ENCODE measurements at places on chromosomes 7 and 10.

DNA sequence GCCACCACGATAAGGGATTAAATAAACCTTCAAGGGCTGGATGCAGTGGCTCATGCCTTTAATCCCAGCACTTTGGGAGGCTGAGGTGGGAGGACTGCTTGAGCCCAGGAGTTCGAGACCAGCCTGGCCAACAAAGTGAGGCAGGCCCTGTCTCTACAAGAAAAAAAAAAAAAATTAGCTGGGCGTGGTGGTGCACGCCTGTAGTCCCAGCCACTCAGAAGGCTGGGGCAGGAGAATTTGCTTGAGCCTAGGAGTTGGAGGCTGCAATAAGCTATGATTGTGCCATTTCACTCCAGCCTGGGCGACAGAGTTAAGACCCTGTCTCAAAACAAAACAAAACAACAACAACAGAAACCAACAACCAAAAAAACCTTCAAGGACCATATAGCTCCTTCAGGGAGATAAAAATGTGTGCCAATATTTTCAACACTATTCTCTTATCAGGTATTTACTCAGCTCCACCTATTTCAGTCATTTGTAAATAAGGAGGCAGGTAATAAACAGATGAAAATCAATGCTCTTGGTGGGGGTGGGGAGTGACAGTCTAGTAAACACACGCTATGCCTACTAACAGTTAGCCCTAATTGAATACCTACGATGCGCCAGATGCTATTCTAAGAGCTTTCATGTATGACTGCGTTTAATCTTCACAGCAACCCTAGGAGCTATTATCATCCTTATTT, 13.2 kb downstream of the BAIAP2L1 start:
- DNase-seq = no peak

DNA sequence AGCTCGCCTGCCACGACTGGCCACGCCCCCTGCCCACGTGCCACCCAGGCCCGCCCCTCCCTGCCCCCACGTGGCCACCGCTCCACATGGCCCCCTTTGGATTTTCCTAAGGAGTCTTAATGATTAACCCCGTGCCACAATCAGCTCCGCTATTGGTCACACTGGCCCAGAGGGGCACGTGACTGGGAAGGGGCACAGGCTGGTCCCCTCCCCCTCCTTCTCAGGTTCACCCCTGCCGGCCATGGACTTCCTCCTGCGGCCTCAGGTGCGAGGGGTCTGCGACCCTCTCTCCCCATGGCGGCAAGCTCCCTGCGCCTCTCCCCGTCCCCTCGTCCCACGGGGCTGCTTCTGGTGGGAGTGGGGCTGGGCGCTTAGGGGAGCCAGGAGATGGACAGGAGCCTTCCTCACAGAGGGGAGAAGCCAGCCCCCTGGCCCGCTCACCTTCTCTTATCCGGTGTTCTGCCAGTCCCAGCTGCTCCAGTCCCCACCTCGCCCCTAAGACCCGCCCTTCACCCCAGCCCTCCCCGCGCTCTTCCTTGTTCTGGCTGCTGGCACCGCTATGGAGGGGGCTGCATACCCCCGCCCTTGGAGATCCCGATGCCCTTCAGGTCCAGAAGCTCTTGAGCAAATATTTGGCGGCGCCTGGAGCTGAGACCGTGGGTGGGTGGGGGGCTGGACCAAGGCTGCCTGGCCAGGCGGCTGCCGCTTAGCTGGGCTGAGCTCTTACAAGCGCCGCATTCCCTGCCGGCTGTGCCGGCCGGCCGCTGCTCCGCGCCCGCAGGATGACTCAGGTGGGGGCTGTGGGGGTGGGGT, 3.2 kb downstream of the SLC4A2 start:
- peak; percentile 72 for DNase-seq

DNA sequence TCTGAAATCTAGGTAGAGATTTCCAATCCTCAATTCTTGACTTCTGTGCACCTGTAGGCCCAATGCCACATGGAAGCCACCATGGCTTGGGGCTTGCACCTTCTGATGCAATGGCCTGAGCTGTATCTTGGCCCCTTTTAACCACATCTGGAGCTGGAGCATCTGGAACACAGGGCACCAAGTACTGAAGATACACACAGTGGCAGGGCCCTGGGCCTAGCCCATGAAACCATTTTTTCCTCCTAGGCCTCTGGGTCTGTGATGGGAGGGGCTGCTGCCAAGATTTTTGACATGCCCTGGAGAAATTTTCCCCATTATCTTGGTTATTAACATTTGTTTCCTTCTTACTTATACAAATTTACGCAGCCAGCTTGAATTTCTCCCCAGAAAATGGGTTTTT, 39.1 kb downstream of the GCC1 start:
- no peak for DNase-seq

DNA sequence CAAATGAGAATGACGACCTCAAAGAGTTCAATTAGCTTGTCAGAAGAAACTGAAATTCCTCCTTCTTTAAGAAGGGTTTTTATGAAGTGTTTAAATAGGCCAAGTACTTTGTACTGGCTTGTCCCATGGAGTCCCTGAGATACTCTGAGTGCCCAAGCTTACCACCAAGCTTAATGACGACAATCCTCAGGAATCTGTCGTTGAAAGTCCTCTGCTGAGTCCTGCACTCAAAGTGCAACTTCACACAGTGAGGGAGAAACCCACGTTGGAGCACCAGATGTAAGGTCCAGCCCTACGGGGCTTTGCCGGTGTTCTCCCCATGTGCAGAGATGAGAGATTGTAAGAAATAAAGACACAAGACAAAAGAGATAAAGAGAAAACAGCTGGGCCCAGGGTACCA, 42.8 kb upstream of the AKR1C2 start:
- no peak for DNase-seq

DNA sequence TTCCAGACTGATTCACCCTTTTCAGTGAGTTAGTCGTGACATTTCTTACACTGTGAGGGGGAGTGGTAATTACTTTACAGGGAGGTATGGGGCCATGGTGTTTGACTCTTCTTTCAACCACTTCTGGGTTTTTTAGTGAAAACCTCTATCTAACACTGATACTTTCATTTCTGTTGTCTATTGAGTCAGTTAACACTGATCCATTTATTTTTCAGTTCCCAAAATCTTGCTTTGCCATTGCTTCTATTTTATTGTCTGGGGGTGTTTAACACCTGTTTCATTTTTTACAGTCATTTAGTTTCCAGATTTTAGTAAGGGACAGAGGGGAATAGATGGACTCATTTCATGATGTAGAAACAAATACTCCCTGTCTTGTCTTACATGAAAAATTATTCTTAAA, 61.5 kb downstream of the HELLS start:
- no peak for DNase-seq

DNA sequence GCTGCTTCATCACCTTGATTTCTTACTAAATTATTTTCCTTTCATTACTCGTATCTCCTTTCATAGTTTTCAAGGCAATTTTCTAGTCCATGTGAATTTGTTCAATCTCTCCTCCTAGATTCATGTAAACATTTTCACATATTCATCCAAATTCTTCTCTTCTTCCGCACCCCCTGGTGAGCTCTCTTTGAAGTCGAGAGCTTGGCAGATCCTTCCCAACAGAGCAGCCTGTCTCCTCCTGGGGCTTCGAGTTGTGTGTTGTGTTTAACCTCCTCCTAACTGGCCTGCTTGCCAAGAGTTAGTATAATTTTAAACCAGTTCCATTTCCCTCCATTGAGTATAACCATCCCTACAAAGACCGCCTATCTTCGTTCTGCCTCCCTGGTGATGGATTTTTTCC, 272.4 kb upstream of the CELF2 start:
- DNase-seq = no peak
